ENCODE measurements at places on chromosomes 2 and 18.

GRCh38 chr2:240462707-240463273 lies 27.3 kb downstream of the GPC1 start:
- peak; percentile 47 for DNase-seq

DNA sequence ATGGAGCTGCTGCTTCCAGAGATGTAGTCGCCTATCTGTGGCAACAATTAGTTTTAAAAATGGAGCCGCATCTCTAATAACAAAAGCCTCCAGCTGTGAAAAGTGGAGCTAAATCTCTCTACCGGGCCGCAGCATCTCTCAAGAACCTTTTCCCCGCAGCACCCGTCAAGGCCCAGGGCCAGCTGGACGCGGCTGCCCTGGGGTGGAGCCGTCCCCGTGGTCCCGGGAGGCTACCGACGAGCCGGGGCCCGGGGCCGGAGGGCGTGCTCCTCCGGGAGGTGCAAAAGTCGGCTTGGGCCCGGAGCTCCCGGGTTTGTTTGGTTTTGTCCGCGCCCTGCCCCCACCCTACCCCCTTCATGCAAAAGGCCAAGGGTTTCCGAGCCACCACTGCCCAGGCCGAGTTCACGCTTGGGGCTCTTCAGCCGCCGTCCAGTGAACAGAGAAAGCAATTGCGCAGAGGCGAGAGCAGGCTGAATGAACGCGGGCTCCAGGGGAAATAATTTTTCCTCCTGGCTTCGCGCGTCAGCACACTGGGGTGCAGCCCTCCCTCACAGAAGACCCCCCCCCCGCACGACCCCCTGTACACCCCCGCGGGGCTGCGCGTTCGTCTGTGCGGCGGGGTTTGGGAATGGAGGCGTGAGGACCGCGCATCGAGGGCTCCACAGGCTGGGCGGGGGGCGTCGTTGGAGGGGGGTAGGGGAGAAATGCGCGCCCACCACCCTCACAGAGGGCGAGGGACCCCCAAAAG lies 557 bp upstream of the GREB1L start:
- peak; percentile 83 for DNase-seq

- no peak for DNase-seq
These were observed 11.1 kb downstream of the CFAP36 start for GRCh38 chr2:55530539-55531081.

DNA sequence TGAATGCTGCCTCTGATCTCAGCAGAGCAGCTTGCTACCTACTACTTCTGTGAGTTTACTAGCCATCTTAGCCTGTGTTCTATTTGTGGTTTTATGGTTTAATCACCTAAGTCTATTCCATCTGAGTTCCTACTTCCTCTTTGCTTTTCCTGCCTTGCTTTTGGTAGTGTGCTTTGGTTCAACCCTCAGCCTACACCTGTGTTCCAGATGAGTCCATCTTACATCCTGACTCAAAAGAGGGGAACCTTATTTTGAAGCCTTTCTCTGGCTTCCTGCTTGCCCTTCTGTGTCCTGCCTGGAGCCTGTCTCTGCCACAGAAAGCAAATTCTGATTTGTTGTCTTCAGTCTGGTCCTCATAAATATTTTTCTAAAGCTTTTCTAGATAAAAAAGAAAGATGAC lies 530.3 kb upstream of the MEX3C start:
- DNase-seq = no peak

DNA sequence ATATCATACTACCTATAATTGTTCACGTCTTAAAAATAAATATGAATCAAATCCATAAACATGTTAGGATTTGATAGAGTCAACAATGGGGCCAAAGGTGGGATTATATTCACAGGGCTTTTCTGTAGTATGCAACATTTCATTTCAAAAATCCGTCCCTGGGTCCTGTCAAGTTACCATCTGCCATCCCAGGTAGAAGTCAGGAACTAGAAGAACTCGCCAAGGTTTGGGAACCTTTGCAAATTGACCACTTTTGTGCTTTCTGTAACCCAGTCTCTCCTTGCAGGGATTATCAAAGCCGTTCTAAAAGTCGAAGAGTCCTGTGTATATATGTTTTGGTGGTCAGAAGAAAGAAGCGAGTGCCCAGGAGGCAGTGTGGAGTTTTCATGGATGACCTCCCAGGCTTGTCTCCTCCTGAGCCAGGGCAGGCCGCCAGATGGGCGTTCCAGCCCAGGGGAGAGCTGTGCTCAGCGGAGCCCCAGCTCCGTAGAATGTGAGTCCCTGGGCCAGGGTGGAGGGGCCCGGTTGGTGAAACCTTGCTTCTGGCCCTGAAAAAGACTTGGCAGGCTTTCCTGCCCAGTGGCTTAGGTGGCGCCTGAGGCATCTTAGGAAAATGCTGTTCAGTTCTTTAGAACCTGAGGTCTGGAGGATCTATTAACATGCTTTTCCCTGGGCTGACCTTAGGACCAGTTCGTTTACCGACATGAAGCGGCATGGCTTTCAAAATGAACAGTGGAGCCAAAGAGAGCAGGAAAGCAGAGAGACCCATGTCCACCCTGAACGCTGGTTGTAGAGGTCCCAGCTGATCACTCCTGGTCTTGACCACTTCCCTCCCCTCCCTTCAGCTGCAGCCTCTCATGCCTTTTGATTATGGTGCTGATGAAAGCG lies 69.2 kb downstream of the LONRF2 start:
- DNase-seq = no peak

- no peak for DNase-seq
These were observed 35.9 kb downstream of the LHCGR start for GRCh38 chr2:48719480-48720177.

DNA sequence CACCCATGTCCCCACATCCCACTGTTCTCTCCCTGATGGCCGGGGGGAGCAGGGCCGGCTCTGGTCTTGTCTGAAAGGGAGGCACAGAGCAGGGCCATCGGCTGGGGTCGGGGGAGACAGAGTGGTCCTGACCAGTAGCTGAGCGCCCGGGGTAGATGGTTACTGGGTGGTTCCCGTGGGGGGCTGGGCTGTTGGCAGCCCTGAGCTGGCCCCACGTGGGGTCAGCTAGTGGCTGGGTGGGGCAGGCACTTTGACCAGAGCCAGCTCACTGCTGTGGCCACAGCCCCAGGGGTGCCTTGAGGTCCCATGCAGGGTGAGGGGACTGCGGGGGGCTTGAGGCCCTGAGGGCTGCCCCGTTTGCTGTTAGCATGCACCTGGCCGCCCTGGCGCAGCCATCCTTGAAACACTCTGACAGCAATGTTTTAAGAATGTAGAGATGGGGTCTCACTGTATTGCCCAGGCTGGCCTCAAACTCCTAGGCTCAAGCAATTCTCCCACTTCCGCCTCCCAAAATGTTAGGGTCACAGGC lies 12.3 kb upstream of the NEU4 start:
- peak; percentile 52 for DNase-seq

GRCh38 chr2:34570266-34570872 lies 971.3 kb upstream of the FAM98A start:
- peak; percentile 2 for DNase-seq

- DNase-seq = no peak
These were observed 224.0 kb downstream of the AFF3 start for GRCh38 chr2:99918389-99918788.

DNA sequence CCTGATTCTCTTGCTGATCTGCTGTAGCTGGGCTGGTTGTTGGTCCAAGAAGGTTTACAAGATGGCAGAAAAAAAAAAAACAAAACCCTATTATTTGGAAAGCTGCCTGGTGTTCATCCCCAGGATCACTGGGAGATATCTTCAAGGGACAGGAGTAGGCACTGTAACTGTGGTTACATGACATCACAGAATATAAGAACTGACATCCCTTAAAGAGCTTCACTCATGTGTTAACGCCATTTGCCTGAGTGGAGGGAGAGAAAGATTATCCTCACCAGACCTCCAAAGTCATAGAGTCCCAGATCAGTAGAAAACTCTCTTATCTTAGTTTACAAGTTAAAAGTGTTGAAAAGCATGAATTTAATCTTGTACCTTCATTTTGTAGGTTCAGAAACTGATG lies 95.3 kb upstream of the BZW1 start:
- no peak for DNase-seq

DNA sequence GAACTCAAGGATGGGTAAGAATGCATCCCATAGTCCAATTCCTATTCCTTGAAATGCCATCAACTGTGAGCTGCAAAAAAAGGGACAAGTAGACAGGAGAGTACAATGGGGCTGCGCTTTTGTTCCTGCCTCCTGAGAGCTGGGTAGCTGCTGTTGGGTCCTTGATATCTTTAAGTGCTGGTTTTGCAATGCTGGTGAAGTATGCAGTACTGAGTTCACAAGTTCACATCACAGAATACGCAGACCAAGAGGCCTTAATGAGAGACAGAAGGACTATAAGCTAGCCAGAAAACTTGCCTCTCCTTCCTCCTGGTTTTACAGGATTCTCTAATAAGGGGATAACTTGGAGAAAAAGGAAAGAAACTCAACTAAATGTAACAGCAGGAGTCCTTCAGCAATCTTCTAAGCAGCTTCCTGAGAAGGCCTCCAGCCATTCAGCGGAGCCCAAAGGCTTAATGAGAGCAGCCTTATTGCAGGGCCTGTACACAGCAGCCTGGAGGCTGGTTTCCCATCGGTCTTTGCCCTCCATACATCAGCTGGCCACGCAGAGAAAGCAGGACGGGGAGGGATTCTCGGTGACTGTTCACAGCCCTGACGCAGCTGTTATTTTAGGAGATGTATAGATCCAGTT lies 293.1 kb downstream of the CDCA7 start:
- no peak for DNase-seq

DNA sequence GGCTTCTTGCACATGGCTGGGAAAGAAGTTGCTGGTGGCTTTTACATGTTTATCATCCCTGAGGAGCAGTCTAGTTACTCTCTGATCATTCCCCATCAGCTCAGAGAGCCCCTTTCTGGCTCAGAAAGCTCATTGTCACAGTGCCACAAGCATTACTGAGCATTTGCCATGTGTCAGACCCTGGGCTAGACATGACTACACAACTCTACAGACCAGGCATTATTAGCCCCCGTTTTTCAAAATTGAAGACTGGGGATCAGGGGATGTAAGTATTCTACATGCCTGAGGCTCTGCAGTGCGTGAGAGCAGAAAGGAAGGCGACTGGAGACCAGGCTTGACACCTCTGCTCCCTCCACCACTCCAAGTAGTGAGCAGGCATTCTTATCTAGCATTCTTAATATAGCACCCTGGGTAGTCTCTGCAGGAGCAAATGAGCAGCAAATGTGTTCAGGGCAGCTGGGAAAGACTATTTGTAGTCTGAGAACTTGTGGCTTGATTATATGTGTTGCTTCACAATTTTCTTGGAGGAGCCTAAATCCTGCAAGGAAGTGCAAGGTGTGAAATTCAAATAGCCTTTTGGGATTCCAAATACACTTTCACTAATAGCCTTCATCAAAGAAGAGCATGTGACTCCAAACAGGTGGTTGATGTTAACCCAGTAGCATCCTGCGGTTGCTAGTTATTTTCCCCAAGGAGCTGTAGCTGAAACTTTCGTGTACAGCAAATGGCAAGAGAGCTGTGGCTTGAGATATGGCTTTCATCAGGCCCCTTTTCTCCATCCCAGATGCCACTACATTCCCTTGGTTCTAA lies 143.2 kb downstream of the DDX1 start:
- no peak for DNase-seq

- DNase-seq = peak; percentile 85
These were observed 6.3 kb upstream of the TEX261 start for GRCh38 chr2:71000780-71001591.

DNA sequence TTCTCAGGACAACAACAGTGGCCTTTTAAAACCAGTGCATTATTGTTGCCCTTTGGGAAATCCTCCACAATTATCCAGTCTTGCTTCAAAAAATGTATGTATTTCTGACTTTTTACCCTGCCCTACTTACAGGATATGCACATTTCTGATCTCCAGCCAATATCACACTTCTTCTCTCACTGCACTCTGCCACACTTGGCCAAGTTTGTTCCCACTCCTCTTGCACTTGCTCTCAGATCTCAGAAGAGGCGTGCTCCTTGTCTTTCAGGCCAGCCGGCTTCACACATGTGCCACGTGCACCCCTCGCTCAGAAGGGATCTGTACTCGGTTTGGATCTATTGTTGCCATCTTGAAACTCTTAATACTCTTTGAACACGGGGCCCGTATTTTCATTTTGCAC lies 15.4 kb downstream of the CLUL1 start:
- DNase-seq = no peak

DNA sequence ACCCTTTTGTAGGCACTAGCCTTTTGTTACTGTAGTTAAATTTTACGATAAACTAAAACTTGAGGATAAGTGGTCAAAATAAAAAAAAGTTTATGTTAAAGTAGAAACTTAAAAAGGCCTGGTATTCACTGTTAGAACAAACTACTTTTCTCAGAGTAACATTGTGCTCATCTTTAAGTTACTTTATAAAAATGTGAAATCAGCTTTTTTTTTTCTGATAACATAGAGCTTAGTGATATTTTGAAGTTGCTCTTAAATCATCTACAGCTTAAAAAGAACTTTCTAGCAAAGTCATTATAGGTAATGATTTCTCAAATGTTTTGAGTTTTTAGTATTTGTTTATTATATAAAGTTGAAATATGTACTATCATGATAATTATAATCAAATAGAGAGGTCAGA lies 125.3 kb downstream of the CAMKMT start:
- DNase-seq = no peak

- peak; percentile 64 for DNase-seq
These were observed 77.2 kb upstream of the TXNDC2 start for GRCh38 chr18:9808295-9809241.

GRCh38 chr2:125591954-125592353 lies 1064.0 kb upstream of the GYPC start:
- no peak for DNase-seq

GRCh38 chr2:237326266-237327171 lies 87.4 kb downstream of the COL6A3 start:
- DNase-seq = no peak

DNA sequence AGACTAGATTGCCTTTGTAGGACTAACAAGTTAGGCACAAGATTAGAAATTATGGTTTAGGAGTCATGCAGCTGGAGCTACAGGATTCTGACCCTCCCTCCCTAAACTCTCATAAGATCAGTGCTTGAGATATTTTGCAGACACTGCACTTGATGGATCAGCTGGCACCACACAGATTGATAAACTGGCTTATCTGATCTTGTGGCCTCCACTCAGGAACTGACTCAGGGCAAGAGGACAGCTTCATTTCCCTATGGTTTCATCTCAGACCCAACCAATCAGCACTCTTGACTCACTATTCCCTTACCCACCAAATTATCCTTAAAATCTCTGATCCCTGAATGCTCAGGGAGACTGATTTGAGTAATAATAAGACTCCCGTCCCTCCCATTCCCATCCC lies 152.3 kb downstream of the DIS3L2 start:
- no peak for DNase-seq

- DNase-seq = no peak
These were observed 25.9 kb upstream of the STEAP3 start for GRCh38 chr2:119197529-119198239.
